ENCODE measurements at places on chromosomes 2 and 18. TPM values are rescaled to one million over a fixed set of nuclear protein-coding genes. Genes with fewer than 3 reads are reported as not detected.

DNA sequence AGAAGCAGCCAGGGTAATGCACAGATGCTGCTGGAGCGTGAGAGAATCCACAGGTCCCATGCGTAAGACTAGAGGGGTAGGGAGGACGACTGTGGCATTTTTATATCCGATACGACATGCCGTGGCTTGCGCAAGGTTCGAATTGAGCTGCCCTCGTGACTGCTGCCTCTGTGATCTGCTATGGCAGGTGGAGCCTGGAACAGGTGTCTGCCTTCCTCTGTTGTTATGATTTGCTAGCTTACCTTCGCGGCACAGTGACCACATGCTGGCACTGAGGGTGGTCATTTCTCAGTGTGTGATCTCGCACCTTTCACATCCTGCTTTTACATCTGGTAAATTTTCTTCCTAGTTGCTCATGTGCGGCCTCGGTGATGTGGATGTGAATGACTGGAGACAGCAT lies 240.2 kb downstream of the ALPK2 start:
- DNase-seq, result no peak

Gene PSMA8
- total RNA-seq, result 0.48 TPM

DNA sequence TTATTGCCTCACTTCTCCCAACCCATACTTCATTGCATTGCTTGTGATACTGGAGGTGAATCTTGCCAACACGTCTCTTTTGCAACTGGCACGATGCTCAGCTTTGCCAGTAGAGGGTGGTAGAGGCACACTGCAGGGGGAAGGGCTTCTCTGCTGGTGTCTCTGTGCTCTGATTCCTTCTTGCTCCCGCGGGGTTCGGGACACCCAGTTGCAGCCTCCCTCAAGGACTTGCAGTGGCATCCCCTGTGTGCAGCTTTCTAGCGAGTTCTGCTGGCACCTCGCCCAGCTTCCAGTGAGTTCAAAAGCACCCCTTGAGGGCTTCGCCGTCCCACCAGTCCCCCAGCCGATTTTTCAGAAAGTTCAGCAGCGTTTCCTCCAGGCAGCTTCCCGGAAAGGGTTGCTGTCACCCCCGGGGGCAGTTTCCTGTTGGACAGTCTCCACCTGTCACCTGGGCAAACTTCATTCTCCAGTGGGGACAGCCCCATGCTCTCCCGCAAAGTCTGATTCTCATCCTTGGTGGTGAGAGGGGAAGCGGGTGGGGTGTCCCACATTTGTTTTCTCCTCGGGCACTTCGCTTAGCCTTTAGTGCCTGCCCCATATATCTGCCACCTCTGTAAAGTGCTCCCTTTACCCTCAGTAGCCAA lies 35.4 kb upstream of the EN1 start:
- DNase-seq, result peak; percentile 68

DNA sequence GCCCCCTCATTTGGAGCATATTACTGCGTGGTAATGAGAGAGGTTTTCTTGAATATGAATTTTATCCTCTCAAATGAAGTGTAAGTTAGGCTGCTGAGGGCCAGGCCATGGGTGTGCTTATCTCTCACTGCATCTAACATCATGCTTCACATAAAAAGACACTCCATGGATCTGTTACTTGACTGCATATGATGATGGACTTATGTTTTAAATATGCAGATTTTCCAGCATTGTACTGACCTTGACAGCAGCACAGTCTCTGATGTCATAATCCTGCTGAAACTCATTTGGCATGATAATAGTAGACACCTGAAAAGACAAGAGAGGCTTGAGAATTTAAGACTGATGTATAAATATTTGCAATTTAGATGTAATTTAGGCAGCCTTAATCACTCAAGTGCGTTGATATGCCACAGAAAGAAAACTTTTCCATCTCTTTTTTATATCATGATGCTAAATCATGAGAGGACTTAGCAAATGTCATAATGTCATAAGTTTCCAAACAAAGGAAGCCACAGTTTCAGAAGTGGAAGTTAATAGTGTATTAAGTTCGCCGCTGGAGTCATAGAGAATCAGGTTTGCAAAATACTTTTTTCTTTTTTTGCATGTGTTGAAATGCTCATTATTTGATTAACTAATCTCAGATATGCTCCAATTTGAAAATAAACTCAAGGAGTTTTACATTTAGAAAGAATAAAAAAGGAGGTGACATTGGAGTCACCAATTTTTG lies 62.7 kb upstream of the CD302 start:
- no peak for DNase-seq

- no peak for DNase-seq
Observed at GRCh38 chr18:65752625-65753325, 2.0 kb downstream of the CDH7 start.

Gene SPC25
- total RNA-seq, result 0.38 TPM

- DNase-seq, result no peak
Observed at GRCh38 chr2:8098476-8099266, 583.2 kb upstream of the ID2 start.

DNA sequence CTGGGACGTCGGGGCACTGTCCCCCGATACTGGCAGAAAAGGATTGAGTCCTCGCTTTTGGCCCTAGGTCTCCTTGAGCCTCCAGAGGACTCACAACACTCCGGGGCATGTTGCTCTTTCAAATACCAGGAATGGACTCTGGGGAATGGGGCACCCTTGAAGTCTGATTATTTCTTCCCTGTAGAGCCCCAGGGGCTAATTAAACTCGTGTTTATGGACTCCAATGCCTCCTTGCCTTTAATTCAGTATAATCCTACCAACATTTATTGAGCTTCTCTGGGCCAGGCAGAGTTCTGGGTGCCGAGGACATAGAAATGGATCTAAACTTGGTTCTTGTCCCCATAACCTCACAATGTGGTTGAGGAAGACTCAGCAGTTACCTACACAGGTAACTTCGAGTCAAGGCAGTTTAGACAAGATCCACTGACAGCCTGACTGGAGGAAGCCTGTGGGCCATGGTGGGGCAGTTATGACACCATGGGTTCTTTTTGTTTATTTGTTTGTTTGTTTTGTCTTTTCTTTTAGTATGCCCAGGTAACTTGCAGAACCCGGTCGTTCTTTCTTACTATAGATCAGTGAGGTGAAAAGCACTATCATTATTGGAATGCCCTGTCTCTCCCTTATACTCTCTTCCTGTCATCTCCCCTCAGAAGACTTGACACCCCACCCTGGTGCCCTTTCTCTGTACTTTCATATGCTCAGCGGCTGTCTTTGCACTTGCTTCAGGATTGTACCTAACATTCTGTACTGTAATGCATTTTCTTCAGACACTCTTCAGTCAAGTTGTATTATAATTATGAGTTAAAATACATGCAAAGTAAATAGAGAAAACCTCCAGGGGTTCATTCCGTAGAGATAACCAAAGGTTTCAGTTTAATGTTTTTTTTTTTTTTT lies 3.2 kb downstream of the CFLAR start:
- no peak for DNase-seq

Gene GLI2
- total RNA-seq, result 1.3 TPM

DNA sequence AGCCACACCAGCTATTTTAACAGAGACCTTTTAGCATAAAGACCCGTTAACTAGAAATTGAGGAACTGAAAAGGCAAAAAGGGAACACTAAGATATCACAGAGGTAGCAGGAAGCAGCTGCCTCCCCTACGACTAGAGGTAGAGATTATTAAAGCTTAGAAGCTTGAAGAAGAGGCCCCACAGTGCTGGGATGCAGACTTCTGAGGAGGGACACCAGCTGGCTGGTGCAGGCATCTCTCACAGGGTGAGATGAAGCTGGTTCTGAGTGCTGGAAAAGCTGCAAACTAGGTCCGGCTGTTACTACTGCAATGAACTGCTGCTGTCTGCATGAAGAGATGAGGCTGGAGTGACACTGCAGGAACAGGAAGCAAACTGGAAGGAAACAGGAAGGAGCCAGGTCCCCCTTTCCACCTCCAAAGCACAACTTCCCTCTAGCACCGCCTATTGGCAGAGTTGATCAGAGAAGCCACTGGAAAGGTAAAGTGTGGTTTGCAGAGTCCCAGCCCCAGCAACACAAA lies 61.2 kb upstream of the MRPS9 start:
- DNase-seq, result no peak

DNA sequence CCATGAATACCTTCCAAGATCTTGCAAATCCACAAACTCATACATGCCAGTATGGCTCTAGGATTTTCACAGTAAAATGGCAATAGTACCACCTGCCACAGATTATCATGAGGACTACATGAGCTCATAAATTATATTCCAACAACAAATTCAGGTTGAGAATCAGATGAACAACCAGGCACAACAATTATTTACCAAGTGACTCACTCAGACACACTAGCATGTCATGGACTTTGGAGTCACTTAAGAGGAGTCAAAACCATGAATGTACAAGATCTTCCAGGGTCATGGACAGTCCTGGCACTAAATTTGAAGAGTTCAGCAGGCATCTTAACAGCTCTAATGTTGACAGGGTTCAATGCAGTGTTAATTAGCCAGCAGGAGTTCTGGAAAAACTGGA lies 34.4 kb upstream of the BZW1 start:
- no peak for DNase-seq

Gene RNU2-63P
- not detected for total RNA-seq

Gene CYRIA
- 3.9 TPM for total RNA-seq

Gene CXCR2
- total RNA-seq, result 0.89 TPM

Gene COLEC11
- 2.9 TPM for total RNA-seq

Gene FECH
- total RNA-seq, result 34.5 TPM

DNA sequence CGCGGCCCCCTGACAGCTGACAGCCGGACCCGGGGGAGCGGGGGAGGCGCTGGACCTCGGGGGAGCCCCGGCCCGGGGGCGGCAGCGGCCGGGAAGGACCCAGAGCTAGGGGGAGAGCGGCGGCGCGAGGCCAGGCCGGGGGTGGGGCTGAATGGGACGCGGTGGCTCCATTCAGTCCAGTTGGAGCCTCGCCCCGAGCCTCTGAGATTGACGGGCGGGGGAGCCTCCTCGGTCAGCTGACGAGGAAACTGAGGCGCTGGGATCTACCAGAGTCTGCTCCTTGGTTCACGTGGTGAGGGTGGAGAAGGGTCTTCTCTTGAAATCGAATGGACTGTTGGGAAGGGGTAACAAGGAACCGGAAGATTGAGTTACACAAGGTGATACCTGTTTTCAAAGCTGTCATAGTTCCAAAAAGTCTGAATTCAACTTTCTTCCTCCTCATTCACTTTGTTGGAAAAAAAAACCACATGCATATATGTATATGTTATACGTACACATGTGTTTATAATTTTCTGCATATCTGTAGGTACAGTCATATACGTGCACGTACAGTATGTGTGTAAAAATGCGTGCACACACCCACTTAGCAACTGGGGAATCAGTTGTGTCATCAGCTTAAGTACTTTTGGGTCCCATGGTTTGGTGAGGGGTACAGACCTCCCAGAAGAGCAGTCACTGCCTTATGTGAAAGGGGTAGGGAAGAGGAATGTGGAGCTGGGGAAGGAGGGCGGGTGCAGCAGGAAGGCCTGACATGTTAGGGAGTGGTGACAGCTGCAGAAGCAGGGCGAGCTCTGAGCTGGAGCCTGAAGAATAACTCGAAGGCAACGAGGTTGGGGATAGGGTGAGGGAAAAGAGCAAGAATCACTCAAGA lies 628 bp downstream of the PPP1R7 start:
- no peak for DNase-seq

GRCh38 chr2:105114551-105114950 lies 76.7 kb downstream of the MRPS9 start:
- no peak for DNase-seq

Gene MYO5B
- total RNA-seq, result 0.38 TPM

DNA sequence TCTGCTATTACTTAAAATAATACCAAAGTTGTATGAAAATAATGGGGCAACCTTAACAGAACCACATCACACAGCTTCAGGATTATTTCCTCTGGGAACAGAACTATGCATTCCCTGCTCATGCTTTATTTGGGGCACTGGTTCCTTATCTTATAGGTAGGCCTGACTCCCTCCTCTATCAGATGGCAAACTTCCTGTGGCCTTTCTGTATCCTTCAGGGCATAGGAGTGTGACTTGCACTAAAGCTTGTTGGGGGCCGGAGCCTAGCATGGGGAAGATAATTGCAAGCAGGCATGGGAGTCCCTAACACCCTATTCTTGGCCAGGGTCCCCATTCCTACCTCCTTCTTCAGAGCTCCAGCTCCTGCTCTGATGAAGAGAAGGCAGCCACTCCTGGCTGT lies 167.2 kb upstream of the SERTAD2 start:
- DNase-seq, result no peak

Gene TNS1
- total RNA-seq, result 722 TPM

DNA sequence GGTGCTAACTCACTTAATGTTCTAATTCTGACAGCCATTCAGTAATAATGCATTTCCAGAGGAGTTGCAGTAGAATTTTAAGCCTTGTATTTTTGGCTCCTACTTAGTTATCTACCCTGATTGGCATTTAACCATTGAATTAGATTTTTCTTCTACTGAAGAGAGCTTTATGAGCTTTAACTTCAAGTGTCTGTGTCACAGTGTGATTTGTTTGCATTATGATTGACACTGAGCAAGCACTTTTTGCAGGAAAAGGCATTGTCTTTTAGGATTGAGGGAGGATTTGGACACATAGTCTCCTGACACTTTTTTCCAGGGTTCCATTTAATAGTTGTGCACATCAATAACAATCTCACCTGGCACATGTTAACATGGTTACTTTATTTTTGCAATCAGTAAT lies 26.7 kb downstream of the LYPD6 start:
- DNase-seq, result no peak

- no peak for DNase-seq
Observed at GRCh38 chr18:57776354-57776753, 26.8 kb downstream of the ATP8B1 start.

GRCh38 chr2:135490376-135490775 lies 40.6 kb downstream of the ZRANB3 start:
- no peak for DNase-seq

DNA sequence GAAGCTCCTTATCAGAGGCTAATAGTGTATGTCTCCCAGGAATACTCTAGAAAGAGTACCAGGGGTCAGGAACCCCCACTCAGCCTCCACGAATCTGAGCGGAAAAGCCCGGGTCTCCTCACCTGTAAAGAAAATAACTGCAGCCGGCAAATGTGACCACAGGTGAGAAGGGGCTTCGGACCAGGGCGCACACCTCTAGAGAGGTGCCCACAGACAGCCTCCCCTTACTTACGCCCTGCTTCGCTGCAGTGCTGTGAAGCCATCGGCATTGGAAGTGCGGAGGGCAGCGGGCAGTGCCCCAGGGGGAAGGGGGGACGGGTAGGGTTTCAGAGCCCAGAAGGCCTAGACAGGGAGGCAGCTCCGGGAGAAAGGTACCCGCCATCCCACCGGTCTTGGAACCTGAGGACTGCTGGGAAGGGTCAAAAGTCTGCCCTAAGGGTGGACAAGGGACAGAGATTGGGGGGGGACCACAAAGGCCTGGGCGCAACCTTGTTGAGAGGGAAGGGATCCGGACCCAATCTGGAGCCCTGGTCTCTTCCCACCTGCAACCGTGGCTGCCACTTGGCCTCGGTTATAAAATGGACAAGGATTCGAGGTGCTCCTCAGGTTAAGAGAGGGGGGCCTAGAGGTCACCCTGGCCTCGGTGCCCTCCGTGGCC lies 642 bp upstream of the STEAP3 start:
- no peak for DNase-seq

- no peak for DNase-seq
Observed at GRCh38 chr2:163573652-163574051, 162.2 kb downstream of the FIGN start.

Gene RAMP1
- 138 TPM for total RNA-seq

Gene CRYGC
- not detected for total RNA-seq

All from Right ventricle myocardium superior (tissue), 1 donor.